Stimulated activated CD4-positive, alpha-beta T cell treated with anti-CD3 and anti-CD28 coated beads, Interleukin-2, amount 100 ng/mL, for 48 hours (primary cell): ENCODE measurements at places on chromosomes 11 and 22.

DNA sequence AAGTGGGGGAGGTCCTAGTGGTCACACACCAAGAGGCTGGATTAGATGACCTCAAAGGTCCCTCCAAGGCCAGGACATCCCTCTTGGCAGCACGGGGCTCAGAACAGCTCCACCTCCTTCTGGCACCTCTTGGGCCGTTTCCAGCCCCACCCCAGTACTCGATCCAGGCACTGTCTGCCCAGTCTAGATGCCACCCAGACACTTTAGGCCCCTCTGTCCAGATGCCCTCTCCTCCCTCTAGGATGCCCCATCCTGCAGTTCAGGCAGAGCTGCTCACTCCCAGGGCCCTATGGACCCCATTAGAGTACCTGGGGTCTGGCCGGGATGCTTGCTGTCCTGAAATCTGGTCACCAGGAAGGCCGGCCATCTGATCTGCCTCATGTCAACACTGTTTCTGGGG, 34.7 kb upstream of the PRR5 start:
- no peak for DNase-seq

DNA sequence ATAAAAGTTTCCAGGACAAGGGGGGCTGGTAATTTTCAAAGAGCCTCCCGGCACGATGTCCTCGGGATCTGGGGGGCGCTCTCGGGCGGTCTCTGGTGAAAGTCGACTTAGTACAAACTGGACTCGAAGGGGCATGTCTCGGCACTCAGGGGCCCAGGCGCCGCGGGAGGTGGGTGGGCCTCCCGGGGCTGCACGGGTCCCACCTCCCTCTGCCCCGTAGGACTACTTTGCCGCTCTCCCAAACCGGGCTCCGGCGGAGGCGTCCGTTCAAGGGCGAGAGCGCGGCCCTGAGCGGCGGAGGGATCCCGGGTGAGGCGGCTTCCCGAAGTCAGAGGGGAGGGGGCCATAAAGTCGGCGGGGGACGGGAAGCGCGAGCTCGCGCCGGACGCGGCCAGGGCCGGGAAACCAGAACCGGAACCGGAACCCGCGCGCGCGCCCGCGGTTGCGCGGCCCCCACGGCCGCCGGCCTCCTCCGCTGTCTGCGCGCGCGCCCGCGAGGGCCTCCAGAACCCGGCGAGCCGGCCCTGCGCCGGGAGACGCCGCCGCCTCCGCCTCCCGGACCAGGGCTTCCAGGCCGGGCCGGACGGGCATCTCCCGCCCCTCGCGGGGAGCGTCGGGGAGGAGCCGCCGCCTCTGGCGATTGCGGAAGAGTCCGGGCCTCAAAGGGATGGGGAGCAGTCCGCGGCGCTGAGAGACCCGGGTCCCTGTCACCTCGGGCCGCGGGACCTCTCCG, at the start of gene ARHGEF12:
TSS of gene ARHGEF12 (plus strand) at position 506 of the 733 bp plus-strand sequence. CDS start 831 bp downstream, outside the sequence.
- peak; percentile 76 for DNase-seq

GRCh38 chr22:49215840-49216239, 611.8 kb downstream of the BRD1 start:
- DNase-seq = no peak

GRCh38 chr22:35318346-35319215, 18.9 kb downstream of the TOM1 start:
- DNase-seq = no peak

DNA sequence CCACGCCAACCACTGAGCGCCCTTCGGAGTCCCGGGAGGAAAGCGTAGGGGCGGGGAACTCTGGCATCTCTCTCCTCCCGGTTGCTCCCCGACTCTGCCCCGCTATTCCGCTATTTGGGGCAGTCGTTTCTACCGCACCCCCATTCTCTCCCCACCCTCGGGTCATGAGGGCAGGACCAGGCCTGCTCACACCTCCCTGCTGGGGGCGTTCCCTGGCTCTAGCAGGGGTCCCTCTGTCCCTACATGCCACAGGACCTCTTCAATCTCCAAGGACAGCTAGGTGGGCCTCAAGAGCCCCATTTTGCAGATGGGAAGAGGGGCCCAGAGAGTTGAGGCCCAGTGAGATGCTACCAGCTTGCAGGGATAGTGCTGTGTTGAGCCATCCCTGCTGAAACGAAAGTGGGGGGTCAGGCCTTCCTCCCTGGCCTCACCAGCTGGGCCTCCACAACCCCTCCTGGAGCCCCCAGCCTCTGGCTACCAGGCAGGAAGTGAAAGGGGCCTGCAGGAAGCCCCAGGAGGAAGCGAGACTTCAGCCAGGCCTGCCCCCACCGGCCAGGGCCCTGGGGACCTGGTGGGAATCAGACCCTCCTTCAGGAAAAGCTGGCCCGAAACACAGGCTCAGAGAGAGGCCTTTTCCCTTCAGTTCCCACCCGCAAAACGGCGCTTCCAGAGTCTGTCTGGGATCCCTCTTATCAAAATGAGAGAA, 5.5 kb upstream of the SHISA8 start:
- no peak for DNase-seq

DNA sequence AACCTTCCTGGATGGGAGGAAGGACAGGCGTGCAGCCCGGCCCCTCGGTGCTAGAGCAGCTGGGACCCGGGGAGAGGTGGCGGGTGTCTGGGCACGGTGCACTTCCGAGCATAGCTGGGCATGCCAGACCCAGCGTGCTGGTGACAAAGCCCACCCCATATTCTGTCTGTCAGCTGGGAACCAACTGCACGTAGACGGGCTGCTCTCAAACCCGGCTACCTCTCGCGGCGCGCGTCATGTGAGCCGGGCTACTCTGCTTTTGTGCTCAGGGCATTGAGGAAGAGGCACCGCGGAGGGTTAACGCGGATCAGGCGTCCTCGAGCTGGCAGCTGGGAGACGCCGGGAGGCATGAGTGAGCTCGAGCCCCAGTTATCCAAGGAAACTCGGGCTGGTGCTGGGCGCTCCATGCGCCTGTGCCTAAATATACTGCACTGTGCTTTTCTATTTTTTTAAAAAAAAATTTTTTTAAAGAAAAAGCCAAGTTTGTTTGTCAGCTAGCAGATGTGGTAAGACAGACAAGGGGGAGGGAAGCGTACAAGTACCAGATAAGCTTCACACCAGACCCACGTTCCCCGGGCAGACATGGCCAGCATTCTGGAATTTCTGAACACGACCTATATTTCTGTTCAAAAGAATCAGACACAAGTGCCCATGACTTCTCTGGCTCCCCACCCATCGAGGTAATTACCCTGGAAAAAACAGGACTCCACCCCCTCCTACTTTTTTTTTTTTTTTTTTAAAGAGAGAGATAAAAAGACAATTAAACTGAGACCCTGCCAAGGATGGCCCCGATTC, 425.6 kb downstream of the SHANK2 start:
- DNase-seq = no peak

DNA sequence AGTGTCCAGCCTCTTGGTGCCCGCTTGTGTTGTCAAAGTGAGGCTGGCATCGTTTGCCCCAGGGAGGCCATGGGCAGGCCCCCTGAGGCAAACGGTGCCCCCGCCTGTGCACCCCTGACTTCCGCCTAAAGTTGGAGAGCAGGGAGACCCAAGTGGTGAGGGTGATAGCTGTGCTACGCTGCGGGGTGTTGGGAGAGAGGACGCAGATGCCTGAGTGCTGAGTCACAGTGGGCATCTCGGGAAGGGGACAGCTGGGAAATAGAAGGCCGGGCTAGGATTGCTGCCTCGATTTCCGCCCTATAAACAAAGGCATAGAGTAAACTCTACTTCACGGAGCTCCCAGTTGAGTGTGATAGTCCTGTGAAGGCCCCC, 5.8 kb downstream of the GRIK4 start:
- DNase-seq = no peak

- DNase-seq = no peak
Observed at GRCh38 chr11:95108671-95109551, 19.3 kb downstream of the ENDOD1 start.

DNA sequence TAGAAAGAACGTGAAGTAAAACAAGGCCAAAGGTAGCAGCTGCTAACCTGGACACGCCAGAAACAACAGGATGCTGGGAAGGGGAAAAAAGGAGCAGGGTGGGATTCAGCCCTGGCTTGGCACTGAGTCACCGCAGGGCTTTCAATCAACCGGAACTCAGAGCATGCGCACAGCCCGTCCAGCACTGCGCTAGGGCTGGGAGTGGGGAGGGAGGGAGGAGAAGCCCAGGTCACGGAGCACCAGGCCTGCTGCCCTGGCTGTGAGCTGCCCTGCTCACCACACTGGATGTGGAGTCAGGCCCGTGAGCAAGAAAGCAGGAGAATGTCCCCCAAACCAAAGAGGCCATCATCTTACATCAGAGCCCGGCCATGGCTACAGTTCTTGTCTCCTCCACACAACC, 51.5 kb downstream of the APOL1 start:
- no peak for DNase-seq

GRCh38 chr22:41132550-41132949, 40.2 kb downstream of the EP300 start:
- no peak for DNase-seq

GRCh38 chr22:24503137-24503842, 8.2 kb downstream of the UPB1 start:
- DNase-seq = peak; percentile 59

DNA sequence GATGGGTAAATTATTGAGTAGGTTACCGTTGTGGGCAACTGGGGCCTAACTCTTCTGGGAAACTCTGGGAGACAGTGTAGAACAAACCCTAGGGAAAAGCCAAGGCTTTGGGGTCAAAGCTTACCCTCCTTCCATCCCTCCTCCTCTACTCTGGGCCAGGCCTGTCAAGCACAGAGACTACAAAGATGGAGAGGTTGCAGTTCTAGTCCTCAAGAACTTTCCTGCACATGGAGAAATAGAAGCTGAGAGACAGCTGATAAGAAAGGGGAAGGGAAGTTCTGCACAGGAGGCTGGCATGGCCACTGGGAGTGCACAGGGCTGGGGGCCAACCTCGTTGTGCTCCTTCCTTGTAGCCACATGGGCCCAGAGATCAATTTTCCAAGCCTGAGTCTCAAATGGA, 67.2 kb upstream of the ALX4 start:
- DNase-seq = no peak

DNA sequence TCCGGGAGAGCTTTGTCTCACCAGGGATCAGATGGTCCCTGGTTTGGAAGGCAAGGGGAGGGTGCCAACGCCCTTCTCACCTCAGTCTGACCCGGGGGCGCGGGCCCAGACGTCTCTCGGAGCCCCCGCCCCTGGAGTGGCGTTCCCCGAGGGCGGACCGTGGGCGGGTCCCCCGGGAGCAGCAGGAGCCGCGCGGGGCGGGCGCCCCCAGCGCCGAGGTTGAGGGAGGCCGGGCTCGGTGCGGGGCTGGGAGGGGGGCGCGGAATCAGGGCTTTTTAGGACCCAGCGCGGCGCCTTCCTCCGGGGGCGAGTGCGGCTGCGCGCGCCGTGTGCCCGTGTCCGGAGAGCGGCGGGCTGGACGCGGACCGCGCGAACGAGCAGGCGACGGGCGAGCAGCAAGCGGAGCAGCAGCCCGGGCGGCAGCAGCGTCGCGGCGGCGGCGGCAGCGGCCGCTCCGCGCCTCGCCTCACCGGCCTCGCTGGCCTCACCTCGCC, at the start of gene KCNC1:
TSS of gene KCNC1 (plus strand) at position 364 of the 494 bp plus-strand sequence. CDS start 1,222 bp downstream, outside the sequence.
- no peak for DNase-seq

GRCh38 chr11:123841174-123841573, 35.0 kb upstream of the OR6M1 start:
- DNase-seq = no peak

DNA sequence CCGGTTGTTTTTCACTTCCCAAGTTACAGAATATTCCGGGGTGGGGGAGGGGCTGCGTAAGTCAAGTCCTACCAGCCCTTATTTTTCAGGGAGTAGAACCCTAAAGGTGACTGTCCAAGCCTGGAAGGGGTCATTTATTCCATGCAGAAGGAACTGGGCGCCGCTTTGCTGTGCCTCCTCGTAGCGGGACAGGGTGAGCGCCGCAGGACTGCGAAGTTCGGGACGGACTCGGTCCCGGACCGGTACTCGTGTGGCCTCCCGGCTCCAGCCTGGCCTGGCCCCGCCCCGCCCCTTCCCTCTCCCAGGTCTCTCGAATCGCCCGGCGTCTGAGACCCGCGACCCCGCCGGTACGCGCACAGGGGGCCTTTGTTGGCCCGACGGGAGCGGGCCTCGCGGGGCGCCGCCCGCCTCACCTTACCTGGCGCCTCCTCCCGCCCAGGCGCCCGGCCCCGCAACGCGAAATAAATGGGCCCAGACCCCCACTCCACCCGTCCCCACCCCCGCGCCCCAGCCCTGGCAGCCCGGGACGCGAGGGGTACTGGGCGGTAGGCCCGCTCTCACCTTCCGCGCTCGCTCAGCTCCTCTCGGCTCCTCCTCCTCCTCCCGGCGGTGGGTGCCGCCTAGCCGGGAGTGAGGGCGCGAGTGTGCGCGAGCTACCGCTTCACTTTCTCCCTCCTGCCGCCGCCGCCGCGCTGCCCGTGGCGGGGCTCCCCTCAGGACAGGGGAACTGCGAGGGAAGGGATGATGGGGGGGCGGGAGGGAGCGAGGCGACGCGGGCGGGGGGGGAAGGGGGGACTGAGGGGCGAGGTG, 698 bp downstream of the PAK1 start:
- peak; percentile 37 for DNase-seq

DNA sequence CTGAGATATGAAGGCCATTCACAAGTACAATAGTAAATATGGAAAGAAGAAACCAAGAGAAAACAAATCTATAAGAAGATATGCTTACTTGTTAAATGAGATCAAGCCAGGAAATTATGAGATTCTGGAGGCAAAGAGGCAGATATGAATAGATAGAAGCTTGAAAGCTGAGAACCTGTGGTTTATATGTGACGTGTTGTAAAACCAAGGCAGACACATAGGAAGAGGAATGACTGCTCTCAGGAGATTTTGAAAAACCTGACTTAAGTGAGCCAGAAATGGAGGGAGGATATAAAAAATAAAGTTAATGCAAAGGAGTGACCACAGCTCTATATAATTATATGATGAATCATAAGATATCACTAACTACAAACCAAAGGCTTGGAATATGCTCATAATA, 1160.5 kb upstream of the CNTN5 start:
- no peak for DNase-seq

DNA sequence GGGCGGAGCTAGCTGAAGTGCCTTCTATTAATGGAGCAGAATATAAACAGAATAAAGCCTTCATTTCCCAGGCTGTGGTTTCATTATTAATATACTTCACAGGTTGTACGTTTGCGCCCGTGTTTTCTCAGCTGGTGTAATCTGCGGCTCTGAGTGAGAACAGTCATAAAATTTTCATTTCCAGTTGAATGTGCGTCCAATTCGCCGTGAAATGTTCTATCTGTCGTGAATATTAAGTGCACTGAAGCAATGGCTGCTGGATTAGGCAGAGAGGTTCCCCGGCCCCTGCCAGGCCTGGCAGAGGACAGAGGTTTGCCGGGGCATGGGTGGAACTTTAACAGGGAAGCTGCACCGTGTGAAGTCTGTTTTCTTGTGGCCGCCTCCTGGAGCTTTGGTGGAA, 874.4 kb downstream of the NTM start:
- no peak for DNase-seq
